A549 treated with dexamethasone at 1 μM for 4 hours (cell line): ENCODE measurements at places on chromosomes 3 and 15. TPM values are rescaled to one million over a fixed set of nuclear protein-coding genes. Genes with fewer than 3 reads are reported as not detected.

SV2B gene
- 0.06 to 0.29 TPM (median 0.13 TPM) in 5 replicates for total RNA-seq

INO80 gene
- total RNA-seq = 12.0 to 15.7 TPM (median 14.0 TPM) in 5 replicates

GOLGA6B gene
- 0.05 TPM in 1 of 5 replicates, not detected in the others for total RNA-seq

COX17 gene
- 98.1 to 134 TPM (median 98.9 TPM) in 5 replicates for total RNA-seq

ISLR gene
- total RNA-seq = 0.33 to 0.52 TPM (median 0.35 TPM) in 5 replicates

PRKCD gene
- total RNA-seq = 37.5 to 54.6 TPM (median 48.4 TPM) in 5 replicates

POLG gene
- 40.7 to 59.3 TPM (median 54.6 TPM) in 5 replicates for total RNA-seq

RBP2 gene
- total RNA-seq = not detected in 5 replicates

PPARG gene
- 34.7 to 43.2 TPM (median 40.0 TPM) in 5 replicates for total RNA-seq
